ENCODE measurements at places on chromosomes 5 and 9.

GRCh38 chr9:34374339-34374738 lies 2.4 kb downstream of the MYORG start:
- DNase-seq, result no peak

DNA sequence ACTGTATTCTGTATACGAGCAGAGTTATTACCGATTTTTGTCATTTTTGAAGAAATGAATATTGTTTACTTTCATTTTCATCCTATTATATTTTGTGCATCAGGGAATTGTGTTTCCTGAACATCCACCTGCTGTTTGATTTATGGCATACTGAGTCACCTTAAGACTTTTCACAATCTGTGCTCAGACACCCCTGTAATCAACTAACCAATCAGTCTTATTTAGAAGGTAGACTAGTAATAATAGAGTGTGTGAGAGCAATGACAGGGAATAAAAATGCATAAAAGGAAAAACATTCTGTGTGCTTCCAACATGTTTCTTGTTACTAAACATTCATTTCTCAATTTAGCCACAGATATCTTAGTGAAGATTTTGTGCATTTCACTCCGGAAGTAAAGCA lies 1413.6 kb upstream of the ACO1 start:
- no peak for DNase-seq

DNA sequence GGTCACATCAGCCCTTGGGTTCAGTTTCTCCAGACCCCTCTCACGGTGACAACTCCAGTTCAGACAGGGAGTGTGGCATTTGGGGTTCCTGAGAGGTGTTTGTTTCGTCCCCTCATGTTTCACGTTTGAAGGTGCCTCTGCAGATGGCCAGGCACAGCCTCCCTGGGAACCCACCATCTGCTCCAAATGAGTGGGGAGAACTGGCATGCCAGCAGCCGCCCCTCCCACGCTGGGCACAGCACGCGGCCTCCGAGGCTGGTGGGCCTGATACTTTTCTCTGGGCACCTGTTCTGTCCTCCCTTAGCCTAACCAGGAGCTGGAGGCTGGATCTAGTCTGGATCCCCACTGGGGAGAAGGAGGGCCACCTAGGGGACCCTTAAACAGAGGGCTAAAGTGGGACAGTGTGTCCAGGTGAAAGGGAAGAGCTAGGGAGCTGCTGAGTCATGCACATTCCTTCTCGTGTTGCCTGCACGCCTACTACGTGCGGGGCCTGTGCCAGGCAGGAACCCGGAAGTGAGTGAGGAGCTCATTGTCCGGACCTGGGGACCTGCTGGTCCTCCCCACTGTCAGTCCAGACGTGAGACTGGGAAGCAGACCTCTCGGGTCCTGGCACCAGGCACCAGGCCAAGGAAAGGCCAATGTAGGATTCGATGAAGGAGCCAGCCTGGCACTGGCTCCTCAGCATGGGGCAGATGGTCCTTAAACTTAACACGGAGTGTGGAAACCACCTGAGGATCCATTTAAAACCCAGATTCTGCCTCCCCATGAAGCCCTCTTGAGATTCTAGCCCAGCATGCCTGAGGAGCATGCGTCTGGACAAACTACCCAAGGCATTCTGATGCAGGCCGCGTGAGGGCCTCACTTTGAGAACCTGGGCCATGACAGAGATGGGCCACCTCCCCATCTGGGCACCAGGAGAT lies 11.7 kb downstream of the DNM1 start:
- DNase-seq, result no peak

DNA sequence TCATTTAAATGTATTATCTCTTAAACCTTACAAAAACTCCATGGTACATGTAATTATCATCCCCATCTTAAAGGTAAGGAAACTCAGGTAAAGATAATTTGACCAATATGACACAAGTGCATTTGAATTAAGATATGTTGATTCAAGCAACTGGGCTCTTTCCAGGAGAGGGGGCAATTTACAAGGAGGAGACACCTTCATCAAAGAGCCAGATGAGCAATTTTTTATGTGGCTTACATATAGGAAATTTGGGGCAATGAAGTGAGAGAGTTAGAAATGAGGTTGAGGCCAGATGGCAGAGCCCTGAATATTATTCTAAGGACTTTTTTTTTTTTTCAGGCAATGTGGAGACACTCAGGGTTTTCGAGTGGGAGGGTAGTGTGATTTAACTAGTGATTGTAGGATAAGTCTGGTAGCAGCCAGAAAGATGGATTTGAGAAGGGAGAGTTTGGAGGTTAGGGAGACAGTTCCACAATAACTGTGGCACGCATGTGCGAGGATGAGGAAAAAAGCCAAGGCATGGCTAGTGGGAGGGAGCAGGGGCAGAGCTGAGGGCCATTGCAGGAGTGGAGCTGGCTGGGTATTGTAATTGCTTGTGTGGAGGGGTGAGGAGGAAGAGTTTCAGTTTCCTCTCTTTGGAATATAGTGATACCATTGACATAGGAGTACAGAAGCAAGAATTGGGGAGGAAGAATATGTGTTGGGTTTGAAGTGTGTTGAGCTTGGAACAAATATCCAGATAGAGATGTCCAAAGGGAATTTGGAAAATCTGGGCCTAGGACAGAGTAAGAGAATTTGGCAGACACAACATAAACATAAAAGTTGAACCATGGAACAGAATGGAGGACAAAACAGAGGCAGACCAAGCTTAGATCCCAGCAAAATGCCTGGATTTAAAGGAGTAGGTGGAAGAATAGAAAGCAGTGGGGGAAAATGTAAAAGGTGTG lies 72.0 kb downstream of the ACTBL2 start:
- no peak for DNase-seq

DNA sequence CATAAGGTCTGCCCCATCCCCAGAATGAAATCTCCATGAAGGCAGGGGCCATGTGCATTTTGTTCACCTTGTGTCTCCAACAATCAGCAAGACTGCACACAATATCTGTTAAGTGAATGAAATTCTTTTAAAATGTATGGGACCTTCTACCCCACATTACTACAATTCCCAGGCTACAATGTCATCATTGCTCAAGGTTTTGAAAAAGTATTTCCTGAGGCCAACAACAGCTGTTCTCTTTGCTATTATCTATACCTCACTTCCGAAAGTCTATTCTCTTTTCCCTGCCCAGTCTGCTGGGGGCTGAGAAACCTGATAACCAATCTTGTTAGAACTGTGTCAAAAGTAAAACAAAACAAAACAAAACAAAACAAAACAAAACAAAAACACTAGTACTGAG lies 29.2 kb downstream of the HOMER1 start:
- DNase-seq, result no peak

DNA sequence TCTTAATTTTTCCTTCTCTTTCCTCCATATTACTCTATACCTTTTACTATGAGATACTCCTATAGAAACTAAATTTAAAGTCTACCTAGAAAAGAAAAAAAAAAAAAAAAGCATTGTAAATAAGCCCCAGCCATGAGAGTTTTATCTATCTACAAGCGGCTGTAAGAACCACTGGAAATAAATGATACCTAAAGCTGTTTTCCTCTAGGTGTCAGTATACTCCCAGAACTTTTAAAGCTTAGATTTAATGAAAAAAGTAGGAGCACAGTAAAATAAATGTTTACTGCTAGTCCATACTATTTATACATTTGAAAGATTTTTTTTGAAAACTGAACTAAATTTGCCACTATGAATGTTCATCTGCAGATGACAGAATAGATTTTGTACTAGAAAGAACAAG lies 26.2 kb downstream of the TYRP1 start:
- peak; percentile 56 for DNase-seq

- no peak for DNase-seq
Observed at GRCh38 chr9:99085949-99086948, 18.7 kb upstream of the TGFBR1 start.

DNA sequence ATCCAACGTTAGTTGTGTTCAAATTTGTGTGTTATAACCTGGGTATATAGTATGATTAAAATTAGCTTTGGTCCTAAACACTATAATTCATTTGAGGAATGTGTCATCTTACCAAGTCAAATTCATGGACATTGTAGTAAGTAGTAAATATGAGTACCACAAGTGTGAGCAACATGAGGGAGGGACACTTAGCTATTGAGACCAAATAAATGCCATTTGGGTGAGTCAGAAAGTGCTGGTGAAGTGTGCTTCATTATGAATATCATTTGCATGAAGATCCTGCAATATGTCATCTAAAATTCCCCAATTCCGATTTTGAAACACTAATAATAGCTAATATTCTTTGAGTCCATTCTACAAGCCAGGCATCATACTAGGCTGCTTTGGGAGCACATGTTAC lies 336.7 kb upstream of the KIF2A start:
- no peak for DNase-seq

DNA sequence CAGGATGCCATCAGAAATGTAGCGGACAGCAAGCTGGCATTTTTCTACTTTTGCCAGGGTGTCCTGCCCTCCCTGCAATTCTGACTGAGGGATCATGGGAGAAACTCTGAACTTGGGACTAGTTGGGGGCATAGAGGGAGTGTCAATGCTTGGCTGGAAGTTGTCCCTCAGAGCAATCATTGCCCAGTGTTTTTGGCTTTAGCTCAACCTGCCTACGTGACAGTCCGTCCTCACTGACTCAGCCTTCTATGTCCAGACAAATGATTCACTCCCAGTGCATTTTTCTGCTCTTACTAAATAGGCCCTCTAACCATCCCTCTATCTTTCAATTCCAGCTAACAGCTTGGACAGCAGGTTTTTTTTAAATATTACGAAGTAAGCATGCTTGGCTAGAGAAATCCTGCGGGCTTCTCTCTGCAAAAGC lies 627.4 kb downstream of the TLR4 start:
- no peak for DNase-seq

DNA sequence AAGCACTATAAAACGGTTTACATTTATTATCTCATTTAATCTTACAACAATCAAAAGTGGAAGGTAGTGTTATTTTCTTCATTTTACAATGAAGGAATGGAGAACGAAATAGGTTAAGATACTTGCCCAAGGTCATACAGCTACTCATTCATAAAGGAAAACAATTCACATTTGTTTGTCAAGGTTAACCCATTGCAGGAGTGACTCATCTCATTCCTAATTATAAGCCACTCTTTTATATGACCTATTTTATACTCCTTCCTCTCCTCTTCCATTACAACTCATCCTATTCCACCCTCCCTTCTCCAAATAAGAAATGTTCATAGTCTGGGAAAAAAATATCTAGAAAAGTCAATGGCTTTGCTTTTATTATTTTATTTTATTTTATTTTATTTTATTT lies 29.6 kb downstream of the CRHBP start:
- no peak for DNase-seq

- no peak for DNase-seq
Observed at GRCh38 chr9:65426231-65426630, 141.2 kb upstream of the FOXD4L5 start.

DNA sequence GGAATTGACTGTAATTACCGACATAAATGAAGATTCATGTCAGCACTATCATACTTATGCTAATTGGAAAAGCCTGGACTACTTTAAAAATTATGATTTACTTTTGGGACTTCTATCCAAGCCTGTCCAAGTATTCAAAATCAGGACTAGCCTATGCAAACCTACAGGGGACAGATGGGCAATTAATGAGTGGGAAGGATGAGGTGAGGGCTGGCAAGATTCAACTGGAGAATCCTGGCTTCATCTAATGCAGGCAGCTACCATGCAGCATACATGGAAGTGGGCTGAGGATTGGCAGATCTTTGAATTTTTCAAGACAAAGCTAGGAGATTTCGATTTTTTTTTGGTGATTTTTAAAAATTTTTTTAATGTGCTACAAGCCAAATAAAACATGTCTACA lies 532.6 kb downstream of the CSNK1G3 start:
- no peak for DNase-seq

DNA sequence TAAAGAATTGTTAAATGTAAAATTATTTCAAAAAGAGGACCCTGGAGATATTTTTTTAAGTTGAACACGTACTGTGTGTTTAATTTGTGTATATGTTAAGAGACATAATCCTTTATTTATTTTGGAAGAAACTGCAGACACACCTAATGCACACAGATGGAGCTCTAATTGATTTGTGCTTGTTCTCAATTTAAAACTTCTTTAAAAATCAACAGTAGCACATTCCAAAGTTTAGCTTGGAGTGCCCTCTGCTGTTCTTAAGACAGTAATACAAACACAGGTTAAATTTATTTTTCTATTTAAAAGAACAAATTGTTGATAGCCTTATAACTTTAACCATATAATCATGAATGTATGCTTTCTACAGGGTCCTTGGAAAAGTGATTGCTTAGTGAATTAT lies 277.6 kb upstream of the ADAMTS16 start:
- DNase-seq, result peak; percentile 70

GRCh38 chr9:119601632-119602031 lies 232.4 kb upstream of the BRINP1 start:
- DNase-seq, result no peak

GRCh38 chr9:118418887-118419565 lies 714.8 kb downstream of the TLR4 start:
- no peak for DNase-seq

- no peak for DNase-seq
Observed at GRCh38 chr9:104905153-104905901, 22.6 kb downstream of the ABCA1 start.

GRCh38 chr5:98865690-98866089 lies 63.1 kb downstream of the CHD1 start:
- no peak for DNase-seq

DNA sequence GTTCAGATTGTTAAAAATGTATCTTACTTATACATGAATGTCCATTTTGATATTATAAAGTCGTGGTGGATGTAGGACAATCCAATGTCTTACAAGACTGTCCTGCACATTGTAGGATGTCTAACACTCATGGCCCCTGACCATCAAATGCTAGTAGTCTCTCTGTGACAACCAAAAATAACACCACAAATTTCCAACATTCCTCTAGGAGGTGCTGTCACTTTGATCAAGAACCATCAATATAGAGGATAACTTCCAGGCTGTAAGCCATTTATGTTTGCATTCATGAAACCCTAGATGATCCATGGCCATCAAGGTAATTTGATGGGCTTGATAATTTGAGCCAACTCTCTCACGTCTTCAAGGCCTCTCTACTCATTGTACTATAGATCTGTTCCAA lies 20.5 kb upstream of the ZFR start:
- no peak for DNase-seq

DNA sequence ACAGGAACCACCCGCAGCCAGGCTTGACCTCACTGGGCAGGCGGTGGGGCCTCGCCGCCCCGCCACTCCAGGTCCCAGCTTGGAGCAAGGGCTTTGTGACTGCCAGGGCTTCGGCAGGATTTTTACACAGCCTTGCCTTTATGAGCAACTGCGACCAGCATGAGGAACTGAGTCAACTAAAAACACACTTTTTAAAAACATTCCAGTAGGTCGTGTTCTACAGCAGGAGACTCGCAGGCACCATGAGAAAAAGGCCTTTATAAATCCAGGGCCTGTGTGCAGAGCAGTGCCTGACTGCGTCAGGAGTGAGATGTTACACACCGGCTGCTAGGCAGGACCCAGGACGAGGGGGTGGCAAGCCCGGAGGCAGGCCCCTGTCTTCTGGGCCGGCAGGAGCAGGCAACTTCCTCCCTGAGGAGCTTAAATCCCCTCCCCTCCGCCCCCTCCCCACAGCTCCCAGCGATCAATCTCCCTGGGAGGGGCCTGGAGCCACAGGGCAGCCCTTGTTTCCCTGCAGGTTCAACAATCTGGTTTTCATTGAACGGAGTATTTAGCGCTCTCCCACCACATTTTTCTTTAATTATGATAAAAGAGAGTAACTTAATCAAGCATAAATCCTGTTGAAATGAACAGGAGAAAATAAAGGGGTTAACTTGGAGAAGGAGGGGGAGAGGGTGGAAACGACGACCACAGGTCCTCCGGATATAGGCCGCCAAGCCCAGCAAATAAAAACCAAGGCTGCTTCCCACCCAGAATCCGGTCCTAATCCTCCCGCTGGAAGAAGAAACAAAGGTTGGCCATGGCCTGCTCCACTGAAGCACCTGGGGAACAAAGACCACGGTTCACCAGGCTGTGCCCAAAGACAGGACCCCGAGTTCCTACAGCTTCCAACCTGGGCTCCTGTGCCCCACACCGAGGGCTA lies 92.5 kb downstream of the ROR2 start:
- DNase-seq, result no peak

All from spinal cord (tissue), 10 donors.